ENCODE measurements at places on chromosomes 7 and 10.
A peak's percentile ranks its signal among the peaks of the same experiment; 100 is the strongest.

GRCh38 chr7:24923172-24923865, 56.7 kb downstream of the OSBPL3 start:
- no peak for DNase-seq

DNA sequence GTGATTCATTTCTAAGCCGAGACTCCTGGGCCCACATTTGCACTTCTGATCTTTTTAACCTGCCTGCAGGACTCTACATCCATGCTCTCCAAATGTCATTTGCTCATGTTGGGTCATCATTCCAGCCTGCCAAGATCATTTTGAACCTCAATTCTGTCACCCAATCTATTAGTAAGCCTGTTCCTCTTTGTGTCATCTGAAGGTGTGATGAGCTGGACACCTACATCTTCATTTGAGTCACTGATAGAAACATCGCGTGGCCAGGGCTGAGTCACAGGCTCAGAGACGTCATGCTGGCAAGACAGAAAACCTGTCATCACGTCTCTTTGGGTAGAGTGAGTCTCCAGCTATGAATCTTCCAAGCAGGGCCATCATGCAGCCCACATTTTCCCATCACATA, 65.3 kb upstream of the SLF2 start:
- DNase-seq, result no peak

DNA sequence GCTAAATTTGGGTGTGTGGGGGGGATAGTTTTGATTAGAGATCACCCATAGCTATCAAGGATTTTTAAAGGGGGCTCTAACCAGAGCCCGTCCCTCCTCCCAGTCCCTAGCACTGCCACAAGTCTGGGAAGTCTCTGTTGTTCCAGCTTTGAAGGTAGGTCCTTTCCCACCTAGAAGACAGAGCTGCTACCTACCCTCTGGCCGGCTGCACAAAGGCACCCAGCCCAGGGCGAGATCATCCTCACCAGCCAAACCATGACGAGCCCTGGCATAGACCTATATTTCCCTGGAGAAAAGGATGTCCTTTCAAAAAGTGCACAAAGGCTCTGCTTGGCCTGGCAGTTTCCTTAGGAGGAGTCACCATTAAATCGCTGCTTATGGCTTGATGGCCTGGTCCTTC, 147.8 kb downstream of the CYP26A1 start:
- DNase-seq, result no peak

GRCh38 chr7:94509887-94510581, 425 bp downstream of the CASD1 start:
- DNase-seq, result peak; percentile 64

DNA sequence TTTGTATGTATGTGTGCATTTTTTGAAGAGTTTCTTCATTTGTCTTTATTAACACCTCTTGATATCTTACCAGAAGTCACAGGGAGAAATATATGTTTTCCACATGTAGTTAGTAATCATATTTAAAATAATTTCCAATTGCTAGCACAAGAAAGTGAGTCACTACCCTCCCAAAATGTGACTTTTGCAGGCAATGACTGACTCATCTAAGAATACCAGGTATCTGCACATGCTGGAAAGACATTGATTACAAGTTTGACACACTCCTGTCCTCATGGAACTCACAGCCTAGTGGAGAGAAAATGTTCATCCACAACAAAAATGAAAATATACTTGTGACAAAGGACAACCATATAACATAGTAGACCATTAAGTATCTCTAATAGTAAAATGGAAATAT, 82.9 kb downstream of the SEMA3D start:
- DNase-seq, result no peak

GRCh38 chr10:124999433-125000365, 57.8 kb downstream of the ZRANB1 start:
- DNase-seq, result peak; percentile 8

GRCh38 chr7:28093623-28094232, 86.9 kb downstream of the JAZF1 start:
- DNase-seq, result peak; percentile 51

- no peak for DNase-seq
These were observed 65.3 kb downstream of the VCL start for GRCh38 chr10:74063256-74063655.

- DNase-seq, result no peak
These were observed 2.1 kb upstream of the JMJD1C start for GRCh38 chr10:63467841-63468240.

- DNase-seq, result no peak
These were observed 157.0 kb downstream of the ARID5B start for GRCh38 chr10:62058476-62058875.

DNA sequence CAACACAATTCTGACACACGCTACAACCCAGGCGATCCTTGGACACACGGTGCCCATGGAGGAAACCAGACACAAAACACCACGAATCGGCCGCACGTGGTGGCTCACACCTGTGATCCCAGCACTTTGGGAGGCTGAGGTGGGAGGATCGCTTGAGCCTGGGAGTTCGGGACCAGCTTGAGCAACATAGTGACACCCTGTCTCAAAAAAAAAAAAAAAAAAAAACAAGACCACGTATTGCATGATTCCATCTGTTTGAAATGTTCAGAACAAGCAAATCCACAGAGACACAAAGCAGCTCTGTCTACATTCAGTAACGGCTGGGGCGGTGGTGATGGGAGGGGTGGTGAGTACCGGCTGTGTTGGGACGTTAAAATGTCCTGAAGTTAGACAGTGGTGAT, 25.2 kb downstream of the ADAP1 start:
- peak; percentile 15 for DNase-seq

- DNase-seq, result no peak
These were observed 82.3 kb downstream of the LHFPL3 start for GRCh38 chr7:104410742-104411141.

- no peak for DNase-seq
These were observed 111.0 kb upstream of the KMT2E start for GRCh38 chr7:104903044-104903443.

GRCh38 chr10:69781576-69781975, 20.1 kb upstream of the COL13A1 start:
- no peak for DNase-seq

GRCh38 chr10:13708256-13708990, 121.7 kb downstream of the PRPF18 start:
- DNase-seq, result no peak

GRCh38 chr10:128763588-128763987, 637.4 kb upstream of the MKI67 start:
- DNase-seq, result no peak

DNA sequence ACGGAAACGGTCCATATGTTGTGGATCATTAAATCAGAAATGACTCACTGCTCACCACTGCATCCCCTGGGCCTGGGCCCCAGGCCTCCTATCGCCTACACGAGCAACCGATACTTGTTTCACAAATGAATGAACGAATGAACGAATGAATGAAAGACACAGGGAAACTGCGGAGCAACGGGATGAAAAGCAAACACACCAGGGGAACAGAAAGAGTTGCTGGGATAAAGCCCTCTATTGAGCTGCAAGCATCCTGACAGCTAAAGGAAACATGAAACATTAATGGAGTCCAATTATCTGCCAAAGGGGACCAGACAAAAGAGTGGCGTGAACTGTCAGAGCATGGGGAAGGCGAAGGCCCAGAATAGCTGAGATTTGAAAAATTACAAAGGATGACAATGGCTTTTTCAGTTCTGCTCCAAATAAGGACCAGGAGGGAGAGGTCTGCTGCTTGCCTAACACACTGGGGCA, 92.1 kb downstream of the GRB10 start:
- no peak for DNase-seq

GRCh38 chr10:100697070-100697469, 48.3 kb upstream of the PAX2 start:
- DNase-seq, result no peak

GRCh38 chr7:1123715-1124114, 35.8 kb downstream of the GPER1 start:
- DNase-seq, result no peak

DNA sequence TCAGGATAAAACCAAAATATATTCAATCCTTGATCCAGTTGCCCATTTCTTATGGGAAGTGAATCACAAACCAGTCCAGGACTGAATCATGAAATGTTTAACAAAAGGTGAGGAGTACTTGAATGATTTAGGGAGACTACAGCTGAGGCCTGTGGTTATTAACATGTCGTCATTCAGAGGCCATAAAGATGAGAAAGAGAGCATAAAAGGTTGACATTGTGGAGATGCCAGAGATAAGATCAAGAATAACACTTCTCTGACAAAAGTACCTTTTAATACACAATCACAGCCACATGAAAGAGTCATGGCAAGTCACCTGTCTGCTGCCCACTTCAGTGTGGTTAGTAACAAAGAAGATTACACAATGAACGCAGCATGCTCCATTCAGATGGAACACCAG, 1195.7 kb upstream of the SORCS1 start:
- DNase-seq, result no peak

DNA sequence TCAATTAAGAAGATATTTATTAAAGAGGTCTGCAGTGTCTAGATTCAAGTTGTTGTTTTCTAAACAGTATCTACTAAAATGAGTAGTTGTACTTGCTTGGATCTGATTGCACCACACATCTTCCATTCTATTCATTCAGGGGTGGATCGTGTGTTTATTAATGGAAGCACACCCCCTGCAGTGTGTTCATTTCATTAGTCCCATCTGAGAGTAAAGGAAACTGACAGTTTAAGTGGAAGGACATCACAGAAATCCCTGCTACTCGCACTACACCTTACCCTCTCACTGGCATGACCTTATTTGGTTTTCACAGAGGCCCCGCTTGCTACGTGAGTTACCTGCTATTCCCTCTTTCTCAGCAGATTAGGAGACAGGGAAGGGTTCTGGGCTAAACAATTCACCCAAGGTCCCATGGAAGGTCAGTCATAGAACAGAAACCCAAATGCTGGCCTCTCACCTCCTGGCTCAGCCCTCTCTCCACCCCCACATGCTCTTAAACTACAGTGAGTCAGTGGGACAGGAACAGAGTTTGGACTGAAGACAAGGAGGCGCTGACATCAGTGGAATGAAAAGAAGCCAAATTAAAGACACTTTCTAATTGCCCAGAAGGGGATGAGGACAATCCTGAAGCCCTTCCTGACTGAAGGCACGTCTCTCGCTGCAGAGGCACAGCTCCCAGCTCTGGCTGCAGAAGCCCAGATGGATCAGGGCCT, 369.2 kb upstream of the NRP1 start:
- no peak for DNase-seq

GRCh38 chr7:24971333-24972165, 8.4 kb downstream of the OSBPL3 start:
- DNase-seq, result no peak

DNA sequence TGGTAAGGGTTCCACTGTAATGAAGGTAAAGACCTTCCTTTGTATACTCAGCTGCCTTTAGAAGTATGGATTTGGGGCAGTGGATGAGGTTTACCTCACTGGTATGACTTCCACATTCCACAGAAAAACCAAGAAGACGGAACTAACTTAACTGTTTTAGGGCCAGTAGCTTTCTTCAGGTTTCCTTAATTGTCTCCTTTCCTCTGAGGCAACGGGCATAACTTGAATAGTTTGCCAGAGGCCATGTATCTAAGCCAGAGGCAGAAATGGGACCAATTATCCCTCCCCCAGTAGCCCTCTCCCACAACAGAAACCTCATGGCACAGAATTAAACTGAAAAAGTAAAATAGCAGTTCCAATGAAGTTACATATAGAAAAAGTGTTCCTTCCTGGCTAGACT, 281.7 kb downstream of the PHTF2 start:
- no peak for DNase-seq

DNA sequence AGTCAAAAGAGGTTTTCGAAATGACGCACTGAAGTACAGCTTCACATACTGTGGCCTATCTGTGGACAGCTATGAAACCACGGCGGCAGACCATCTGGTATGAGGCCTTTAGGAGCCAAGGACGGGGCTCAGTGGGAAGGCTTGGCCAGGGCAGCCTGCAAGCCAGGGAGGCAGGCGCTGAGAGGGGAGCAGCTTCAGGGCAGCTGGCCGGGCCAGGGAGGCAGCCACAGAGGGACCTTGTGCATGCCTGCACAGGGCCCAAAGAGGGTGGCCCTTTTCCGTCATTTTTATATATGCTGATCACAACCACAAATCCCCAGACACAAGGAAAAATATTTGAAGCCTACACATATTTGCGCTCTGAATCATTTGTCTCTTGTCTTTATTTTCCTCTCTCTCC, 13.5 kb downstream of the CALD1 start:
- no peak for DNase-seq

DNA sequence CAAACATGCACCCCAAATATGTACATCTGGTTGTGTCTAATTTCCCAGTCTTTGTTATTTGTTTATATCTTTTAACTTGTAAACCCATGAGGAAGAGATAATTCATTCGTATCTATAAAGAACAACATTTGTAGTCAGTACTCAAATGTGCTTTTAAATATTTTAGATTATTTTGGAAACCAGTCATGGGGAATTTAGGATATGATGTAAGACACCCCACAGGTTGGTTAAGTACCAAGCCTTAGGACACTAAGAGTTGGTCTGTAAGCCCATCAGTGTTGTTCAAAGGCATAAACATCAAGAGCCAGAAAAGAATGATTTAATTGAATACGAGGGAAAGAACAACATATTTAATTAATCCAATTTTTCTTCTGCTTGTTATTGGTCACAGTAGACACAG, 421.1 kb upstream of the SEMA3C start:
- no peak for DNase-seq

GRCh38 chr7:88083883-88084282, 136.0 kb downstream of the SRI start:
- DNase-seq, result no peak

DNA sequence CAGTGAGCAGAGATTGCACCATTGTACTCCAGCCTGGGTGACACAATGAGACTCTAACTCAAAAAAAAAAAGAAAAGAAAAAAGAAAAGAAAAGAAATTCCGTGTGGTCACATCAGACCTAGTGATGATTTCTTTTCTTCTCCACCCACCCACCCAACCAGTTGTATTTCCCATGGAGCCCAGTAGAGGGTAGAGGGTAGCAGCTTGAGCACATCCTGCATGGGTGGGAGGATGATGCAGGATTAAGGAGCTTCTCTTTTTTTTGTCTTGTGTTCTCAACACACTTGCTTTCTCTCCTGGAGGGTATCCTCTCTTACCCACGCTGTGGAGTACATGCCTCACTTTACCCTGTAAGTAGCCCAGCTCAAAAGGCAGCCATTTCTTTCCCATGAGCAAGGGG, 118.6 kb upstream of the CARD11 start:
- DNase-seq, result no peak

DNA sequence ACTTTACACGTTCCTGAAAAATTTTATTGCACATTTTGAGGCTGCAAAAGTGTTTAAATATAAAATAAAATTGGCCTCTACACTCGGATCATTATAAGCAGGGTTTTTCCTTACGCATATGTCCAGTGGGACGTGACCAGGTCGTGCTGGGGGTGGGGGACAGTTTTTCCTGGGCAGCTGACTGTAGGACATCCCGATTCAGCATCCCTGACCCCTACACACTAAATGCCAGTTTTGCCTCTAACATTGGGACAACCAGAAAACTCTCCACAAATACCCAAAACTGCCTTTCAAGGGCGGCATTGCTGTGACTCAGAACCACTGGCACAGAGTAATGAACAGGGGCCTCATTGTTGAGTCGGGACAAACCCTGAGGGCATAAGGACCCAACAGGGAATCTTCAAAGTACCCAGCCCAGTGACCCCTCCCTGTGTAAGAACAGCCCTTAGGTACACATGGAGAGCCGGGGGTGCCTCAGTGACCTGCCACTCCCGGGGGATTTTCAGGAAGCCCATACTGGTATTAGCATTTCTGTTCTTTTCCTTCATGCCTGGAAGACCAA, 170.6 kb downstream of the ARHGAP21 start:
- DNase-seq, result no peak

All from natural killer cell (primary cell).